ENCODE measurements at places on chromosomes 13 and 19.

DNA sequence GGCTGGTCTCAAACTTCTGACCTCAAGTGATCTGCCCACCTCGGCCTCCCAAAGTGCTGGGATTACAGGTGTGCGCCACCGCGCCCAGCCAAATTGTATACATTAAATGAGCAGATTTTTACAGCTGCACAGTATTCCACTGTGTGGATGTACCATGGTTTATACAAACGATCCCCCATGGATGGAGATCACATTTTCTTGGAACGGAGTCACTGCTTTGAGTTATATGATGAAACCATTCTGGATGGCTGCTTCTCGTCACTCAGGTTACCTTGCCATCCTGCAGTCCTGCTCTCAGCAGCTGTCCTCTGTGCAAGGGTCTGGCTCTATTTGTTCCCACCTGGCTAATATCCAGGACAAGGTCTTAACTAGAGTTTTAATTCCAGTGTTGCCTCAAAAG, 39.1 kb upstream of the SLC15A1 start:
- no peak for DNase-seq

DNA sequence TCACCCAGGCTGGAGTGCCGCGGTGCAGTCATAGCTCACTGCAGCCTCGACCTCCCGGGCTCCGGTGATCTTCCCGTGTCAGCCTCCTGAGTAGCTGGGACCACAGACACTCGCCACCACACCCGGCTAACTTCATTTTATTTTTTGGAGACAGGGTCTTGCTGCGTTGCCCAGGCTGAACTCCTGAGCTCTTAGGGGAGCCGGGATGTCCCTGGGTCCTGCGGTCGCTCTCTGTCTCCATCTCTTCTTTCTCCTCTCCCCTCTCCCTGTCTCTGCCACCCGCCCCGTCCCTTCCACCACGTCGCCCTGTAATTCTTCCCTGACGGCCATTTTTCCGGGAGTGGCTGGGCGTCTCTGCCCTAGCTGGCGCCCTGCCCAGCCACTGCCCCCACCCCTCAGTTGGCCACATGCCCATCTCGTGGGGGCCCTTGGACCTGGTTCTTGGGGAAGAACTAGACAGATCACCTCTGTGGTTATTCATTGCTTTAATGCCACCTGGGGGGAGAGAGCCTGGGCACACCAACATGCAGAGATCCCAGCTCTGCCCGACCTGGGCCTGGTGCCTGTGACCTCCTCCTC, 18.9 kb downstream of the ARID3A start:
- DNase-seq, result no peak

- no peak for DNase-seq
These were observed 657.8 kb downstream of the DACH1 start for GRCh38 chr13:71209217-71209616.

- no peak for DNase-seq
These were observed 634.4 kb upstream of the KLF12 start for GRCh38 chr13:74768521-74769085.

DNA sequence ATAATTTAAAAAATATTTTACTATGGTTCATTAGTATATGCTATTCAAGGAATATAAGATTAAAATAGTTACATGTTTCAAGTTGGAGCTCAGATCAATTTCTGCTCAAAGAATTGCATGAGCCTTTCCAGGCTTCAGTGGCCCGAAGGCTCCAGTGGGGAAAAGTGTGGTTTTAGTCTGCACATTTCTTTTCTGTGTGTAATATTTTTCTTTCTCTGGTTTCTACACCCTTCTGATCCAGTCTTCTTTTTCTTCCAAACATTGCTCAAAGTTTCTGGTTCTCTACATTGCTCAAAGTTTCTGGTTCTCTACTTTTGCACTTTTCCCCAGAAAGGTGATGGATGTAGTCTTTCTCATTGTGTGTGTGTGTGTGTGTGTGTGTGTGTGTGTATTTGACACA, 64.7 kb upstream of the OXGR1 start:
- DNase-seq, result no peak

- no peak for DNase-seq
These were observed 61.8 kb downstream of the MRPL57 start for GRCh38 chr13:21238267-21238666.

- DNase-seq, result peak; percentile 18
These were observed 27.1 kb downstream of the TSSK6 start for GRCh38 chr19:19487950-19488874.

- DNase-seq, result no peak
These were observed 184.7 kb downstream of the LACC1 start for GRCh38 chr13:44064357-44064756.

DNA sequence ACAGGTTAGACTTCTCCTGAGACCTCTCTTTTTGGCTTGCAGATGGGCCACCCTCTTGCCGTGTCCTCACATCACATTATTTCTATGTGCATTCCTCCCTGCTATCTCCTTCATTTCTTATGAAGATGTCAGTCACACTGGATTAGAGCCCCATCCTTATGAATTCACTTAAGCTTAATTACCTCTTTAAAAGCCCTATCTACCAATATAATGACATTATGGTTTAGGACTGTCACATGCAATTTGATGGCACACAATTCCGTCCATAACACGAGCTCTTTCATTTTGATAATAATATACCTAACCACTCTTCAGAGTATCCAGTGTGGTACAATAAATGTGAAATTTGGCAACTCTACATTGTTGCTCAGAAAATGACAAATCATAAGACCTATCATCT, 1037.3 kb downstream of the DIAPH3 start:
- DNase-seq, result no peak

DNA sequence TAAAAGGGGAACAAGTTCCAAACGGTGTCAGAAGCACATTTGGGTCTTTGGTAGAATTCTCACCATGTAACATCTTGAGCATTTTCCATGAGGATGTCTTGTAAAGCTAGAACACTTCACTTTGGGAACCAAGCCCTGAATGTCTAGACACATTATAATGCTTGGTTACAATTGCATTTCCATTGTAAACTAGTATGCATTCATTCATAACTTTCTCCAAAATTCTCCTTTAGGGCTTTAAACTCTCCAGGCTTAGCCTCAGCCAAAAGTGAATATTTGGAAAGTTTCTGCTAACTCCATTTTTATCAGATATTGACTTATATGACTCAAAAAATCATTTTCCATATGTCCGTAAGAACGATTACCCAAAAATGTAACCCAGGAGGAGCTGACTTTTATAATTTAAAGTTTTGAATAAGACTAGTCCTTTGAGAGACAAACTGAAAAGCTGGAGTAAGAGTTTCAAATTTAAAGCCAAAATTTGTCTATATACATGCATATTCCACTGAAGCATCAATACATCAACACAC, 1170.4 kb downstream of the EFNB2 start:
- no peak for DNase-seq

GRCh38 chr13:99185606-99186005, 15.0 kb upstream of the UBAC2 start:
- no peak for DNase-seq

GRCh38 chr19:28468701-28469459, 744.1 kb downstream of the UQCRFS1 start:
- DNase-seq, result no peak

DNA sequence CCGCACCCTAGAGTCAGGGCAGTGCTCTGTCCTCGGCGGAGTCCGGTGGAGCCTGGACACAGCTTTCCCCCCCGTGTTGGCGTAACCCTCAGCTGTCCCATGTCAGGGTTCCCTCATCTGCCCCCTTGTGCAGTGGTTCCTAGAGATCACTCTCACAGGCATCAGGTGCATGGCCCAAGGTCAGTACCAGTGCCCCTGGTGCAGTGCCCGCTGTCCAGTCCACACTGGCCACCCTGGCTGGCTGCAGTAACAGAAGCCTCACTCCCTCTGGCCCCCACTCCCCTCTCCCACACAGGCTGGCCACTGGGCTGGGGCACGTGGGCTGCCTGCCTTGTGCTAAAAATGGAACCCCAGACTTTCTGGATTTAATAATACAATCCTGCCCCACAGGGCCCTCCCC, 49.6 kb upstream of the C1QTNF9B start:
- DNase-seq, result no peak

- peak; percentile 43 for DNase-seq
These were observed 800 bp downstream of the ELL start for GRCh38 chr19:18520848-18521691.

DNA sequence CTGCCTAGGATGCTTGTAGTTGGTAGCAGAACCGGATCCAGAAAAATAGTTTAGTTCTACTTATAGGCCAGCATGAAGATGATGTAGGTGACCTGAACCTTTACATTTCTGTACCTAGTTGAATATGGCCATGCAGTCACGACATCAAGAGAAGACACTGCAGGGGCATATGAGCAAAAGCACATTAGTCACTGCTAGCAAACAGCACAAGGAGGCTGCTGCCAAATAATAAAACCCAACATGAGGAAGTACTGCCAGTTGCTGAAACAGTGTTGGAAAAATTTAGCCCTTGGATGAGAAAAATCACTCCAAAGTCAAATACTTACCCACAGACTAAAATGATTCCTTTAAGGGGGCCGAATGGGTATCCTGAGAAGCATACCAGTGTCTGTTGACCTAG, 20.8 kb downstream of the ERICH6B start:
- DNase-seq, result no peak

- no peak for DNase-seq
These were observed 12.7 kb upstream of the KANK2 start for GRCh38 chr19:11209839-11210655.

DNA sequence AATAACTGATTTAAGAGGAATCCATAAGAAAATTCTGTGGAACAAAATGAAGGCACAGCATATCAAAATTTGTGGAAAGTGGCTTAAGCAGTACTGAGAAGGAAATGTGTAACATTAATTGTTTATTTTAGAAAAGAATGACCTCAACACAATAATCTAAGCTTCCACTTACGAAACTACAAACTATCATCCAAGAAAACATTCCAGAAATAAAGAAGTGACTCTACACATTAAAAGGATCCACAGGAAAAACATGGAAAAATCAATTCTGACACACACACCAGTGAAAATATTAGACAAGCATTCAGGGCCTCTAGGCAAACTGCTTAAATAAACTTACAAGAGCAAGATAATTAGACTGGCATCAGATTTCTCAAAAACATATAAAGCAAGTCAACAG, 14.0 kb downstream of the EXOSC8 start:
- no peak for DNase-seq

GRCh38 chr13:36918246-36919131, 1.5 kb downstream of the SMAD9 start:
- no peak for DNase-seq

DNA sequence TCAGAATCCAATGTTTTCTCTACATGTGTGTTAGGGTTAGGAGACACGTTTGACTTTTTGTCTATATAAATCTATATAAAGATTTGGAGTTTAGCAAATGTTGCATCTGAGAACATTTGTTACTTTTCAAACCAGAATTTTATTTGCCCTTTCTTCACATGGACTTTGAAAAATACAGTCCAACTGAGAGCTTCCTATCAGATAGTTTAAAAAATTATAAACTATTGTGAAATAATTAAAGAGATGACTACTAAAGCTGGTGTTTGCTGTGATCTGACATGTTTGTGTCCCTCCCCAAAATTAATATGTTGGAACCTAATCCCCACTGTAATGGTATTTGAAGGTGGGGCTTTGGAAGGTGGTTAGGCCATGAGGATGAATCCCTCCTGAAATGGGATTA, 297.1 kb downstream of the ITGBL1 start:
- DNase-seq, result no peak

- DNase-seq, result no peak
These were observed 299.2 kb upstream of the KLHL1 start for GRCh38 chr13:70407486-70407885.

GRCh38 chr19:19461306-19461670, 54.1 kb downstream of the TSSK6 start:
- DNase-seq, result no peak

DNA sequence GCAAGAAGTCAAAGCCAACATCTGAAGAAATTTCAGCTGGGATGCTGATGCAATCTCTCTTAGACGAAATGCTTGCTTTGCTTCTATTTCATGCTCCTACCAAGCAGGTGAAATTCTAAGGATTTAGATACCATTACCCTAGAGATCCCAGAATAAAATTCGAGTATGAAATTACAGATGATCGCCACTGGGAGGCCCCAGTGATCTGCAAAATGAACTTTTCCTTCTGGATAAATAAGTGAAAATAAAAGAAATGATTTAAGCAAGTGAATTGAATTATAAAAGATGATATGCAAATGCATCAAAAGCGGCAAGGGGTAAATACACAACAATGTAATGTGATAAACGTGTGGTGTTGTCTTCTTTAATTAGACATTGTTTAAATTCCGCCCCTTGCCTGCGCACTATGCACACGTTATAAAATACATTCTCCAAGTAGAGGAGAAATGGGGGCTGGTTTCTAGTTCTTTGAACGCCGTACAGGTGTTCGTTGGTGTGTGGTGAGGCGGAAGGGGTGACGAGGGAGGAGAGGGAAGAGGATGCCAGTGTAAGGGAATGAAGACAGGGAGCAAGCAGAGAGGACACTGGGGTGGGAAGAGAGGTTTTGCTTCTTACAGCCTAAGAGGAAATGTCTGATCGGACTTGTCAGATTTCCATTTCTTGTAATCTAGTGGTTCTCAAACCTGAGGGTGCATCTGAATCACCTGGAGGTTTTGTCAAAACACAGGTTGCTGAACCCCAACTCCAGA, 58.0 kb downstream of the ERCC5 start:
- DNase-seq, result no peak

DNA sequence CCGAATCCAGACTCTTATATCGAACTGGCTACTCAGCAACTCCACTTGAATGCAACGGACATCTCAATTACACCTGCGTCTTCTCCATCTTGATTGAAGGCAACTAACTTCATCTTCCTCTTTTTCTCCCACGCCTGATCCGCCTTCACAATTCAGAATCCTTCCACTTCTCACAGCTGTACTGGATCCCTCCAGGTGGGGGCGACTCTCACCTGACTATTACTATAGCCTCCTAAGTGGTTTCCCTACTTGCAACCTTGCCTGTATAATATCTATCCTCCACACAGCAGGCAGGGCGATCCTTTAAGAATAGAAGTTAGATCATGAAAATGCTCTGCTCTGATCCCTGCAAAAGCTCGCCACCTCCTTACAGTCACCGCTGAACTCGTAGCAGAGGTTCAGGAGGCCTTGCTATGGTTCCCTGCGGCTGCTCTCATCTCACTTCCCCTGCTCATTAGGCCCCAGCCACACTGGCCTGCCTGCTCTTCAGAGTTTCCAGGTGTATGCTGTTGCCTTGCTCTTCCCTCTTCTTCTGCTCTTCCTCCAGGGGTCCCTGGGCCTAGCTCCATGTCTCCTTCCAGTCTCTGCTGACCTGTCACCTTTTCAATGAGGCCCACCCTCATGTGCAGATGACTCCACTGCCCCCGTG, 31.9 kb downstream of the RFXAP start:
- no peak for DNase-seq
